T-helper 22 cell (primary cell): ENCODE measurements at places on chromosomes 11 and 22.

- DNase-seq = no peak
These were observed 4.4 kb upstream of the RFPL3 start for GRCh38 chr22:32353292-32353691.

- DNase-seq = no peak
These were observed 605.0 kb upstream of the RAG2 start for GRCh38 chr11:37203006-37203405.

DNA sequence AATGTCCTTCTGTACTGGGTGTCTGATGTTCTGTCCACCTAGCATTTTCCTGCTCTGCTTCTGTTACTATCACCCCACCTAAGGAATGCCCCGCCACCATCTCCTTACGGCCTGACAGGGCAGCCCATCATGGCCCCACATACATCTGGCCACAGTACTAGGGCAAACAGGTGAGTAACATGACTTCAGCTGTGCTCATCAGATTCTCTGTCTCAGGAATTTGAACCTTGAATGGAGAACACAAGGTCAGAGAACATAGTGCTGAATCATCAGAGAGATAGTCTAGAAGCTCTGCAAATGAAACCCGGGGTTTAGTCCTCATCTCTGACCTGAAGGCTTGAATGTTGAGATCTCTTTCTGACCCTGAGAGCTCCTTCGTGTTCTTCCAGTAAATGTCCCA is 32.4 kb downstream of the ZC3H12C start:
- no peak for DNase-seq

GRCh38 chr22:26889802-26890201 is 232.4 kb downstream of the MIAT start:
- DNase-seq = no peak

- DNase-seq = no peak
These were observed 50.3 kb upstream of the EHF start for GRCh38 chr11:34570584-34570983.

DNA sequence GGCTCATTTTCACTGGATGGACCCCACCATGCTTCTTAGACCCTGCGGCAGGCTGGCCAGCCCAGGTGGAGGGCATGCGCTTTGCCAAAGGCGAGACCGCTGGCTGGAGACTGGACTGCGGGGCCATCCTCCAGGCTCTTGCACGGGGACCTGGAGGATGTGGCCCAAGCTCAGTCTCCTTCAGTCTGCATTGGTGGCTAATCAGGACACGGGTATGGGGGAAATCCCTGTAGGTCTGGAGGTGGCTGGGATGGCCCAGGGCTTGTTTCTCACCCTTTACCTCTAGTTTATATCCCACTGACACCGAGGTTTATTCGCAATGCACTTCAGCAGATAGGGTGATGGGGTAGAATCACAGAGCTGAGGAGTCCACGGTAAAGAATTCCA is 45.0 kb downstream of the BCR start:
- no peak for DNase-seq

GRCh38 chr22:46026899-46027210 is 49.9 kb upstream of the WNT7B start:
- DNase-seq = no peak
